ENCODE measurements at places on chromosomes 2 and 18.
A peak's percentile ranks its signal among the peaks of the same experiment; 100 is the strongest.

DNA sequence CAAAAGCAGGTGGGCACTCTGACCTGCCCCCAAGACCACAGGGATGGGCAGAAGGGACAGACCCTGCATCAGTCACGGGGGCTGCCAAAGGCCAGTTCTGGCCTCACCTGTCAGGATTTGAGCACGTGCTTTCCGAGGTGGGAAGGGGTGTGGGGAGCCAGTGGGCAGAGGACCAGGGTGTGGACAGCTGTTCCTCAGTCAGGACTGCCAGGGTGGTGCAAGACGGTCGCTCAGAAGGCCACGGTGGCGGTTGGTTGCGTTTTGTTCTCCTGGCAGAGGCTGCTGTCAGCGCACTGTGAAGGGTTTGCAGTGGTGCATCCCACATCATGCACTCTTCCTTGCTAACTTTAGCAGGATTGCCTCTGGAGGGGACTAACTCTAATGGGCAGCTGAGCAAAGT lies 665.3 kb upstream of the RAB6C start:
- DNase-seq: no peak

- DNase-seq: no peak
Measured at GRCh38 chr2:241083091-241083415, 19.0 kb downstream of the MTERF4 start.

GRCh38 chr2:144011098-144011497 lies 508.8 kb downstream of the ZEB2 start:
- no peak for DNase-seq

- no peak for DNase-seq
Measured at GRCh38 chr2:128640166-128640844, 321.6 kb upstream of the HS6ST1 start.

GRCh38 chr2:29242621-29243375 lies 127.6 kb downstream of the CLIP4 start:
- DNase-seq: no peak

- DNase-seq: no peak
Measured at GRCh38 chr18:8762968-8763367, 57.6 kb downstream of the MTCL1 start.

GRCh38 chr2:103249462-103249861 lies 487.6 kb downstream of the TMEM182 start:
- no peak for DNase-seq

DNA sequence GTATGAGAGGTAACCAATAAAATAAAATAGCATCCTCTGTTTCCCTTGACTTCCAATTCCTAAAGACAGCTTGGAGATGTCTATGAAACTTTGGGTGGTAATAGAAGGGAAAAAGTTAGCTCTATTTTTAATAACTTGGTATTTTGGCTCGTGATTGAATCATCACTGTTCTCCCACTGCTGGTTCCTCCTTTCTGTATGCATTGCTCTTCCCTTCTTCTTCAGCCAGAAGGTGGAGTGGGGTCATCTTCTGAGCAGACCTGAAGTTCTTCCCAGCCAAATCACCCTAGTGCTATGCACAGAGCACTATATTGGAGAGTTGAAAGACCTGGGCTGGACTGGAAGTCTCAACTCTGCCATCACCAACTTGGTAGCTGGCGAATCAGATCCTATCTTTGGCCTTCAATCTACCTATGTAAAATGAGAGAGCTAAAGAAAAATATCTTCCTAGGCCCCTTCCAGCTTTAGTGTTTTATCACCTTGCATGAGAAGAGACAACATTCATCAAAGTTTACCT lies 54.1 kb downstream of the CPO start:
- DNase-seq: no peak

DNA sequence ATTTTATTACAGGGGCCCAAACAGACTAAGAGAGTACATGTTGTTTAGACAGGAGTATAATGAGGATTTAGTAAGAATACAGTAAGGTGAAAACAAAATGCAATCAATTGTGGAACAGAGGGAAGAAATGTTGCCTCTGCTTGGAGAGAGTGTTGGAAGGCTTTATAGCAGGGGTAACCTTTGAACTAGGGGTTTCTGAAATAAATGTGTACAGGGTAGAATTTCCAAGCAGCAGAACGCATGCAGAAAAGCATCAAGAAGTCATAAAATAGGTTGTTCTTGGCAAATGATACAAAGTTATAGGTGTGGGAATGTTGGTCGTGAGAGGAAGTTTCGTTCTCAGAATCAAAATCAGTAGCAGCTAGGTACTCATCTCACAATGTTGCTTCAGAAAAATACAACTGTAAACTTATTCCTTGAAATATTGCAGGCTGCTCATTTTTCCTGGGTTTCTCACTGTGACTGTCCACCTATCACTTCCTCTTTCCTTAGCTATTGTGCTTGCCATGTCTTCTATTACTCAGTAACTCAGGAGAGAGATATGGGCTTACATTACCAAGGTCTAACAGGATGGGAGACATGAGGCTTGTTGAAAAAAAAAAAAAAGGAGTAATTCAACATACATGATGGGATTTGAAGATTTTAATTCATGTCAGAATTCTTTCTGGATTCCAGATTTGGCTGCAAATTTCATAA lies 17.1 kb upstream of the HNMT start:
- no peak for DNase-seq

DNA sequence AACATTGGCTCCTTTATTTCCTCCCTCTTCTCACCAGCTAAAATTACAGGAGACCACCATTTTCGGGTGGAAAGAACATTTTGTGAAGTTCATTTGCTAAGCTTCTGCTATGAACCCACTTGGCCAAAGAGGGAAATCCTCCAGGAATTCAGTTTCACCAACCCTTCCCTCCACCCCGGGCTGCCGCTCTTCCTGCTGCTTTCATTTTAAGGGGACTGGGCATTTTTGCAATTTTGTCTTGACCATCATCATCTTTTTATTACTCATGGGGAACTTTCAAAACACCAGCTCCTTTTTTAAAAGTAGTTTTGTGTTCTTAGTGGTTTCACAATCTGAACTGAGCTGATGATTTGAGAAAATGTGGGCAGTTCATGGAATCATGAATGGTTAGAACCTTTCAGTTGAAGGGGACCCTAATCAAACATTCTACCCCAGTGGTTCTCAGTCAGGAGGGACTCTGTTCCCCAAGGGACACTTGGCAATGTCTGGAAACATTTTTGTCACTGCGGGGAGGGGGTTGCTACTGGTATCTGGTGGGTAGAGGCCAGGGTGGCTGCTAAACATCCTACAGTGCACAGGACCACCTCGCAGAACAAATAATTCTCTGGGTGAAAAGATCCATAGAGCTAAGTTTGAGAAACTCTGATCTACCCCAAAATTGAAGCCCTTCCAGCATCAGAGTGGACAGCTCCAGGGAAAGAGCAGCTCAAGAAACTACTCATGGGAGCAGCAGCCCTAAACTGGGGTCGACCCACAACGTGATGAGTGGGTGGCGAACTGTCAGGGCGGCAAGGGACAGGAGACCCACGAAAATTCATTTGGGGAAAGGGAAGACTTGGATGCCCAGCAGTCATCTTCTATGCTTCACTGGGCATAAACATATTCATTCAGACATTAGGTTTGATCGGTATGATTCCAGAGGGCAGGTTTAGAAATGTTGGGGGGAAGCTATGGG lies 92.9 kb downstream of the ACKR3 start:
- DNase-seq: peak; percentile 27

DNA sequence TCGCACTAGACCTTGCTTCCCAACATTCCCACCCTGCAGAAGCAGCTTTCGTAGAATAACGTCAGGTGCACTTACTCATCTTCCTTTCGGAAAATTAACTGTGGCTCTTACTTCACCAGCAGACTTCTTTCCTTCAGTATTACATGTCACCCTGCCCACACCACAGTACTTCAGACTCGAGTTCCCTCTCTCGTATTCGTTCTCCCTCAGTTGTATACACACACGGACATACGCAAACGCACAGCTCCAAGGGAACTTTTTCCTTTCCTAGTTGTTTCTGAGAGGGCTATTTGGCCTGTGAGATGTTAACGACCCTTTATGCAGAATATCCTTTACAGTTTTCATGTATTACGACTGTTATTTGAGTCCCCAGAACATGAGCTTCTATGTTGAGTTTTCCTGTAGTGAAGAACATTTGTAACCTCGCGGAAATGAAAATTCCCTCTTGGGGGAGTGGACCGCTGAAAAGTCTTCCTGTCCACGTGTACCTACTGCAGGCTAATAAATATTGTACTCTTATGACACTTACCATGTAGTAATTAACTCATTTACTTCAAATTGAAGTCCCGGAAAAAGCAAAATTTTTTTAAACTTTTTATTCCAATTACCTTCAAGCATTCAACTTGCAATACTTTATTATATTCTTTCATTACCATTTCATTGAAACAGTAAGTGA lies 908 bp downstream of the ERLEC1 start:
- DNase-seq: no peak

DNA sequence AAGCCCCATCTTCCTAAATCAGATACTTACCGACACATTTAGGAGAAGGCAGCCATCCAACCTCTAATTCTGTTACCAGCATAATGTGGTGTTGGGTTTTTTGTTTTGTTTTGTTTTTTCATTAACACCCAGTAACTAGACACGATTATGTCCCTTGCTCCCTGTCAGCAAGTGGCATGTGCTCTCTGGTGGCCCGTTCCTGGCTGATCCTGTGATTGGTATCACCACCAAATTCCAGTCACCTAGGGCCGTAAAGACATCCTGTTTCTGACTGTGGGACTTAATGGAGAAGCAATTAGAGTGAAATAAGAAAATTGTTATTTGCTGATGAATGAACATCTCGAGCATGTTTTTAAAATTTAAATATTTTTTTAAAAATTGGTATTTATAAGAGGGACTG lies 5.9 kb upstream of the DLX1 start:
- no peak for DNase-seq

DNA sequence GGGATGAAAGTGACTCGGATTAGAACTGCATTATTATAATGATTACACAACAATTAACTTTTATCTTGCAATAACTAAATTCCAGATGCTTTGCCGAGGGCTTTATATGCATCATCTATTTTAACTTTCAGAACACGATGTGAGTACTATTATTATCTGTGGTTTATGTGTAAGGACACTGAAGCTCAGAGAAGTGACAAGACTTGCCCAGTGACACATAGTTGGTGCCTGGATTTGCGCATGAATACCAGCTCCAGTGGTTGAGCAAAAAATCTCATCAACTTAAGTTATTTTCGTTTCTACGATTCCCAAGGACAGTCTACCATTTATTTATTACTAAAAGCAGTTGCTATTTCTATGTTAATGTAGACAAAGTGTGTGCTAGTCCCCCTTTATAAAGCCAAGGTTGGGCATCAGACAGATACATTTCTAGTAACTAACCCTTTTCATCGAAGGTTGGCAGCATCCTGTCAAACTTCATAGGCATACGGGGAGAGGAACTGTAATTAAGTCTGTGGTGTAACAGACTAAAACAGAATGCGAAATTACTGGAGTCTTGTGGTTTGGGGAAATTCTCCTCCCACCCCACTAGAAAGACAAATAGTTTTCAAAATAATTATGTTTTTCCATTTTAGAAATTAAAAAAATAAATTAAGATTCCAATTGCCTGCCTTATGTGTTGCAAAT lies 73.2 kb upstream of the BOD1L2 start:
- no peak for DNase-seq

DNA sequence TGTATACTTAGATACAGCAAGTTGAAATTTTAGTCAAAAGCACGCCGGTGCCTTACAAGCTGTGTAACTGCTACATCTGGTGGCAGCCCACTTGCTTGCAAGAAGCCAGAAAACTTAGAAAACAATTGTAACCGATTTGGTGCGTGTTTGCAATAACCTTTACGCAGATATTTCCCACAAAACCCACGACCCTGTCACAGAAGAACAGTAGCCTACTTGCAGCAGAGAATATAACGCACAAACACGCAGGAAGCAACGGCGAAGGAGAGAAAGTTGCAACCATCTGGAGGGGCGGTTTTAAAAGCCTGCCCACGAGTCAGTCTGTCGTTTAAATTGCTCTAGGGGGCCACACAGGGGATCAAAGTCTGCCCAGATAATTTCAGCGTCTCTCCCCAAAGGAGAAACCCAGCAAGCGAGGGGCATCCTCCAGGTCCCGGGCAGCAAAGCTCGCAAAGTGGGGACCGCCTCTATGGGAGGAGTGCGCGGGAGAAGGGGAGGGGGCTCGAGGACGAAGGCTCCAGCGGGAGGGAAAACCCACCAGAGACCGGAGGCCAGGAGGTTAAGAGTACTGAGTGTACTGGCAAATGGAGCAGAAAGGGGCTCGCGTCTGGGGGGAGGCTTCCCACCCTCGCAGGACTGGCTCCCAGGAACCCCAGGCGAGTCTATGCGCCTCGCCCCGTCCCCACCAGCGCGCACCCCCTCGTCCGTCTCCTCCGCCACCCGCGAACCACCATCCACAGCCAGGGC lies 1.1 kb downstream of the TLK1 start:
- peak; percentile 77 for DNase-seq

DNA sequence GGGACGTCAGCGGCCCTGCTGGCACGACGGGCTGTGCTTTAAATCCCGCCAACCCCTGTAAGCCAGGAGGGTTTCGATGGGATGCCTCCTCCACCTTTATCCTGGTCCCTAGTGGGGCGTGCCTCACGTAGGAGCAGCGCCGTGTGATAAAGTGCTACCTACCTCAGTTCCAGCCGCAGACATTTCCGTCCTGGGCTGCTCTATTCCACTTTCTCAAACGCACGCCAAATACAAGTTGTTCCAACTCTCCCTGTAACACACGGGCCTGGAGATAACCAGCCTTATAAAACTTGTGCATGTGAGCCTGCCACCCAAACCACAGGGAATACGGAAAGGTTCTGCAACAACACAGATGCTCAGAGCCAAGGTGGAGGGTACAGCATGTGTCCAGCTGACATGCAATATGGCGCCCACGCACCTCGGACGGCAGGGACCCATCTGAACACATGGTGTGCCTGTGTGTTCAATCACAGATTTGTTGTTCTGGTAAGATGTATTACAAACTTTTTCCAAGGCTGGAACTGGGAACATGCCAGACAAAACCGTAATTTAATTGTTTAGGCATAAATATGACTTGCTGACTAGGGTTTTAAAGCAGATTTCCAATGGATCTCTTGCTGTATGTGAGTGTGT lies 47.7 kb downstream of the ZNF516 start:
- no peak for DNase-seq

DNA sequence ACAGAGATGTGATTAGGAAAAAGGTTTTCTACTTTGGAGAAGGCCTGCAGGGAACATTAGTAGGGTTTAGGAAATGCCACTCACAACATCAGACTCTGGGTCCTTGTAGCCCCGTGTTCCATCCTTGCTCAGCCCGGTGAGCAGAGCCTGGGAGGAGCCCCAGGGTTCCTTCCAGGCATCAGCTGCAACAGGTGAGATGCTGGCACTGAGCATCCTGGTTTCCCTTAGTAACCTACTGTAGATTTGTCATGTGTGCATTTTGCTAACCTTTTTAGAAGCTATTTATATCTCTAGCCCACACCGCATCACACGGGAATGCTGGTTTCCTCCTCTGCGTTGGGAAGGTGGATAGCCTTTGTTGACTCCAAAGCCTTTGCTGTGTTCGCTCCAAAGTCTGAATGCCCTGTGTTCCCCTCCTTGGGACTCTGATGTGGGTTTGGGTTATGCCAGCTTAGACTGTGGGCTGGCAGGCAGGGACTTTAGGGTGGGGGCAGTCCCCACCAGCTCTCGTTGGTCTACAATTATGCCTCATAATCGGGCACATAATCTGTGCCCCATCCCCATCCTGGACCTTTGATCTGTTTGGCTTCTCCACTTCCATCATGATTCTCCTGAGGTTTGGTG lies 69.3 kb downstream of the TMEM247 start:
- no peak for DNase-seq

Measured in cardiac fibroblast (primary cell).